Mesendoderm (in vitro differentiated cells): ENCODE measurements at places on chromosomes 5 and 9.

- no peak for DNase-seq
Measured at GRCh38 chr5:1336106-1336561, 8.8 kb downstream of the CLPTM1L start.

- DNase-seq: no peak
Measured at GRCh38 chr5:139955053-139955605, 88.0 kb downstream of the NRG2 start.

DNA sequence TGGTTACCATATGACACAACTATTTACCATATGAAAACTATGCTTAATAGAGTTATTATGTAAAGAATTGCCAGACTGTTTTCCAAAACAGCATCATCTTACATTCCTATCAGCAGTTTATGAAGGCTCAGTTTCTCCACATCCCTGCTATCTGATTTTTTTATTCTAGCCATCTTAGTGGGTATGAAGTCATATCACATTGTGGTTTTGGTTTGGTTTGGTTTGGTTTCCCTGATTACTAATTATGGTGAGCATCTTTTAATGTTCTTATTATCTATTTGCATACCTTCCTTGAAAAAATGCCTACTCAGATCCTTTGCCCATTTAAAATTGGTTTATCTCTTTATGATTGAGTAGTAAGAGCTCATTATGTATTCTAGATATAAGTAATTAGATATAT, 199.4 kb upstream of the NFIL3 start:
- no peak for DNase-seq

DNA sequence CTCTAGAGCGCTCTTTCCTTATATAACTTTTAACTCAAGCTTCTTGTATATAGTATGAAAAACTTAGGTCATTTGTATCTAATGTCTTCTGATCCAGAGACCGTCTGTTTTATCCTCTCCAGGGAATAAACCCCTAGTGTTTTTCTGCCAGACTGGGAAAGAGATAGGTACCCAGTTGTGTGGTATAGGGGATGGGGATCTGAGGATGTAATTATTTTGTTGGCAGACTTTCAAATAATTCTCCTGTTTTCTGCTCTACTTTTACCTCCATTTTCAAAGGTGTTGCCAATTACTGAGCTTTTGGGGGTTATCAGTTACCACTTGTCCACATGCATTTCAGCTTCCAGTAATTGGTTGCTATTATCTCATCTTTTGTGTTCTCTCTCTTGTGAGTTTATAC, 17.9 kb downstream of the CCDC171 start:
- DNase-seq: no peak

GRCh38 chr5:1770443-1770802, 29.2 kb downstream of the MRPL36 start:
- no peak for DNase-seq

- no peak for DNase-seq
Measured at GRCh38 chr5:131792896-131793295, 3.9 kb downstream of the FNIP1 start.

- DNase-seq: peak; percentile 77
Measured at GRCh38 chr5:77076961-77077828, 9.9 kb downstream of the ZBED3 start.

GRCh38 chr9:128388150-128388549, 17.0 kb downstream of the URM1 start:
- no peak for DNase-seq

GRCh38 chr5:1936413-1936812, 53.7 kb upstream of the IRX4 start:
- DNase-seq: peak; percentile 40

GRCh38 chr5:147658293-147658932, 124.1 kb downstream of the JAKMIP2 start:
- peak; percentile 73 for DNase-seq

GRCh38 chr5:35024911-35025510, 22.7 kb downstream of the AGXT2 start:
- DNase-seq: no peak

DNA sequence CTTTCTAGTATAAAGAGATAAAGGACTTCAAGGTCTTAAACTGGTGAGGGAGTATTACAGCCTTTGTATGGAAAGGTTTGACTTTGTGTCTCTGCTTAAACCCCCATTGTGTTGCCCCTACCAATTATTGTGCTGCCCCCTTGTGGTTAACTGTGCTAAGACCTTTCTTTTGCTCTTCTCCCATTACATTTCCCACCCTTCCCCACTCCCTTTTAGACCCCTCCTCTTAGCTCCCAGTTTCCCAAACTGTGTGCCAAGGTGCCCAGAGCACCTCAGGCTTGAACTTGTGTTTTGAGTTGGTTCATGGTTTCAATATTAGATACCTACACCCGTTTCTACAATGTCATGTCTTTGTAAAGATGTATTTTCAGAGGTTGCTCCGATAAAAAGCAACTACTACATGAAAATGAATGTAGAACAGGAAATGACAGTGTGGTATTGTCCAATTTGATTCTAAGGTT, 2.9 kb downstream of the JAK2 start:
- peak; percentile 92 for DNase-seq

DNA sequence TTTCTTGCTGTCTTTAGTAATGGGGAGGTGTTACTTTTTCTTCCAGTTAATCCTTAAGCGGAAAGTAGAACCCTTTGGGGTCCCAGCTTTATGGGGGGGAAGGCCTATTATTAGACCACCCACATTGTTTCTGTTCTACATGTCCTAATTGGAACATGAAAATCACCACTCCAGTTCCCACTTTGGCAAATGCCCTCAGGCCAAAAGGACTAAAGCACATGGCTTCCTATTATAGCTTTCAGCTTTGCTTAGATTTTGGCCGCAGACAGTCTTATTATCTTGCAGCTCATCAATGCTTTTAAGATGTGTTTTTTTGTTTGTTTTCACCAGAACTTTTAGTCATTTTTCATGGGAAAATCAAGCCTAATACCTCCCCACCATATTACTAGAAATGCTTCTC, 296.8 kb upstream of the ANKH start:
- DNase-seq: no peak

GRCh38 chr5:82374637-82375036, 96.5 kb upstream of the RPS23 start:
- DNase-seq: no peak

- peak; percentile 75 for DNase-seq
Measured at GRCh38 chr5:131264451-131265099, 722 bp downstream of the CDC42SE2 start.

DNA sequence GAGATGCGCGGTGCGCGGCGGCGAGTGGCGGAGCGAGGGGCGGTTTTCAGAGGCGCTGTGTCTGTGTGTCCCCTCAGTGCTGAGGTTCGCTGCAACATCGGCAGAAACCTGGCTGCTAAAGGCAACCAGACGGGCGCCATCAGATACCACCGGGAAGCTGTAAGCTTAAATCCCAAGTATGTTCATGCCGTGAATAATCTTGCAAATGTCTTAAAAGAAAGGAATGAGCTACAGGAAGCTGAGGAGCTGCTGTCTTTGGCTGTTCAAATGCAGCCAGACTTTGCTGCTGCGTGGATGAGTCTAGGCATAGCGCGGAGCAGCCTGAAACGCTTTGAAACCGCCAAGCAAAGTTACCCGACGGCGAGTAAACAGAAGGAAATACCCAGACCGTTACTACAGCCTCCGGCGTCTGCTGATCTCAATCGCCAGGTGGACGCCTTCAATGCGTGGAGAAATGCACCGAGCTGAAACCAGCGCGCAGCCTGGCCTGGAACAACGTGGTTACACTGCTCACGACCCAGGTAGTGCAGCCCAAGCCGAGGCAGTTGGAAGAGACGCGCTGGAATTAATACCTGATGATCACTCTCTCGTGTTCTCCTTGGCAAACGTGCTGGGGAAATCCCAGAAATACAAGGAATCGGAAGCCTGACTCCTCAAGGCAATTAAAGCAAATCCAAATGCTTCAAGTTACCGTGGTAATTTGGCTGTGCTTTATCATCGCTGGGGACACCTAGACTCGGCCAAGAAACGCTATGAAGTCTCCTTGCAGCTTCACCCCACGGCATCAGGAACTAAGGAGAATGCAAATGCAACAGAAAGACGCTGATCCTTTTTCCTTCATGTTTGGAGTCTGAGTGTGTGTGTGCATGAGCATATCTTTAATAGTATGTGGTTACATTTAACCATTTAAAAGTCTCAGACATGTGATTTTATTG, 15.9 kb downstream of the OR2V1 start:
- DNase-seq: peak; percentile 45

DNA sequence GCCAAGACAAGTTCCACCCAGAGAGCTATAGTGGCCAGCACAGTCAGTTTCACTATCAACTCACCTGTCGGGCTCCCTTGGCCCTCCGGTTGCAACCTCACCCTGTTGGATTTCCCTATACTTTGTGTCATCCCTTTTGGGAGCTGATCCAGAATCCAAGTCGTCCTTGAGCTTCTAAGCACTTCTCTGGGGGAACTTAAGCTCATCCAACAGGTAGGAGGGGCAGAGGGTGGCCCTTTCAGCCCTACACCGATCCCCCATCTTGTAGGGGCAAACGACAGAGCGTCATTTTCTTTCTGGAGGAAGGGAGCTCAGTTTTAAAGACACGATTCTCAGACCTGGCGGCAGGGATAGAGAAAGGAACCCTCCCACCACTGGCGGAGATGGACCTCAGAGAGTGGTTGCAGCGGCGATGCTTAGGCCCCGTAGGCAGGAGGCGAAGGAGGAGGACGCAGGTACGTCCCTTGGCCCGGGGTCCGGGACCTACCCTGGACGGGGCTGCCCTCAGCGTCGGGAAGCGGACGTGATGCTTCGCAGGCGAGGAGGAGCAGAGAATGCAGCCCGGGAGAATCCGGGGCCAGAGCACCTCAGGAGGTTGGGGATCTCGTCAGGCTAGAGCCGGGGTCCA, 519 bp downstream of the ZER1 start:
- DNase-seq: peak; percentile 52

DNA sequence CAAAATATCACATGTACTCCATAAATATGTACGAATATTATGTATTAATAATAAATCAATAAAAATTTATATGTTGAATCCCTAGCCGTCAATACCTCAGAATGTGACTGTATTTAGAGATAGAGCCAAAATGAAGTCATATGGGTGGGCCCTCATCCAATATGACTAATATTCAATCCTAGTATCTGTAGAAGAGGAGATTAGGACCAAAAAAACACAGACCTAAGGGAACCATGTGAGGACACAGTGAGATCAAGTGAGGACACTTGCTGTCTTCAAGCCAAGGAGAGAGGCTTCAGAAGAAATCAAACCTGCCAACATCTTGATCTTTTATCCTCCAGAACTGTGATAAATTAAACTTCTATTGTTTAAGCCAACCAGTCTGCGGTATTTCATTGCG, 3.7 kb upstream of the AMACR start:
- no peak for DNase-seq

- no peak for DNase-seq
Measured at GRCh38 chr5:2265341-2265740, 382.6 kb upstream of the IRX4 start.

DNA sequence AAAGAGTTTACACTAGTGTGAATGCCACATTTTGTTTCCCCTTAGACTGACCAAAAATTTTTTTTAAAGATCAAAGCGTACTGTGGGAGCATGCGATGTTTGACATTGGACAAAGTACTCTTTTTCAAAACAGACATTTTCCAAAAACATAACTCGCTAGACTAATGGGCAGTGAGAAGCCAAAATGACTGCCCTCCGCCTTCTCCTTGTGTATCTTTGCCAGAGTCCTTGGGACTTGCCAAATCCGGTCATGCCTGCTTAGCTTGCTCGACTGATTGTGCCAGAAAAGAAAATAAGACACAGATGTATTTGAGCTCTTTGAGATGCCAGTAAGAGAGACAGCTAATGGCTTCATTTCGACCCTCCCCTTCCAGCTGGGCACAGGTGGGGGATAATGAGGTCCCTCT, 157.5 kb downstream of the MAPKAP1 start:
- DNase-seq: no peak

- peak; percentile 19 for DNase-seq
Measured at GRCh38 chr5:50967009-50967562, 300.6 kb downstream of the PARP8 start.

DNA sequence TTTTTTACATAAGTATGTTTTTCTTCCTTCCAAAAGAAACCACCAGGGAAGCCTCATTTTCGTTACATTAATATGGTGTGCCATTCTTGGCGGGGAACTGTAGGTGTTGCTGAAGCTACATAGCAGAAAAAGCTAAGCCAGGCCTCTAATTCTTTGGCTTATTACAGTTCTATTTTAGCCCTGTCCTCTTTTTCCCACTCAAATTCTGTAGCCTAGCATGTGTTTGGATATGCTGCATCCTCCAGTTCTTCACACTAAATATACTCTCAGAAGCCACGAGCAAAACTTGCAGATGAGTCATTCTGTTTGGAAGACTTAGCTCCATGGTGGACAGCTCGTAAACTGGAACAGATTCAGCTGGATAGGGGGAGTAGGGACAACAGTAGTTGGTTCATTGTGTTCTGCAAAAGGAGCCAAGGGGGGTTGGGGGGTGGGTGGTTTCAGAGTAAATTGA, 369.4 kb downstream of the TMEM161B start:
- DNase-seq: peak; percentile 23

- no peak for DNase-seq
Measured at GRCh38 chr9:92247296-92247695, 46.2 kb downstream of the IARS1 start.

GRCh38 chr9:7785813-7786212, 13.8 kb downstream of the DMAC1 start:
- no peak for DNase-seq

DNA sequence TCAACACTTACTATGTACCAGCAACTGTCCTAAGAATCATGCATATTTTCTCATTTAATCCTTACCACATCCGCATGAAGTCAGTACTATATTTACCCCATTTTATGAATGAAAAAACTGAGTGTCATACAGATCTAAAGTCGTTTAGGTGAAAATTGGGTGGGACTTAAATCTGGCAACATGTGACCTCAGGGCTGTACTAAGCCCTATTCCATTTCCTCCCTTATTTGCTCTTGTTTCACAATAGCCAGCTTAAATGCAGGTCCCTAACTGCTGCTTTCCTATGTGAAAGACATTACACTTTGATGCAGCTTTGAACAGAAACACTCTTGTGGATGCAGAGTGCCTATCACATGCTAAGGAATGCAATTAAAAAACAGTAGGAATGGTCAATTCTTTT, 2.5 kb upstream of the RAB14 start:
- DNase-seq: no peak

GRCh38 chr5:76074487-76075065, 8.6 kb upstream of the SV2C start:
- DNase-seq: peak; percentile 65

- DNase-seq: peak; percentile 64
Measured at GRCh38 chr5:112529525-112529924, 110.4 kb upstream of the EPB41L4A start.

- DNase-seq: no peak
Measured at GRCh38 chr5:18932081-18932480, 1055.9 kb downstream of the CDH18 start.

DNA sequence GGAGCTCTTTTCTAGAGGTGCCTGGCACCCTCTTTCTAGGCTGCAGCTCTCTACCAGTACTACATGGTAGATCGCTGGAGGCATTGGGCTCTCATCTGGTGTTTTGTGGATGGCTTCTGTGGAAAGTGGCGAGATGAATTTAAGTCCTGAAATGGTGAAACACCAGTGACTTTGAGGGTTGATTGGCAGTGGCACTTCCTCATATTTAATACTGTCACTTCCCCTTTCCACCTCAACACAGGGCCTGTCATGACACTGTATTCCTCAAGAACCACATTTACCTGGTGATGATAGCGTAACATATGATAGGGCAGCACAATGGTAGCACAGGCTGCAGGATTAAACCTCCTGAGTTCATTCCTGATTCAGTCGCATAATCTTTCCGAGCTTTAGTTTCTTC, 132.1 kb downstream of the KDM4C start:
- DNase-seq: no peak

- DNase-seq: no peak
Measured at GRCh38 chr5:14777187-14777586, 94.4 kb downstream of the ANKH start.

GRCh38 chr9:99663856-99664255, 157.8 kb upstream of the NR4A3 start:
- DNase-seq: no peak

GRCh38 chr5:124126504-124127217, 614.7 kb downstream of the CSNK1G3 start:
- no peak for DNase-seq
